ENCODE measurements at places on chromosomes 7 and 10.
A peak's percentile ranks its signal among the peaks of the same experiment; 100 is the strongest.

GRCh38 chr7:115549910-115550309, 480.7 kb downstream of the TFEC start:
- DNase-seq: no peak

DNA sequence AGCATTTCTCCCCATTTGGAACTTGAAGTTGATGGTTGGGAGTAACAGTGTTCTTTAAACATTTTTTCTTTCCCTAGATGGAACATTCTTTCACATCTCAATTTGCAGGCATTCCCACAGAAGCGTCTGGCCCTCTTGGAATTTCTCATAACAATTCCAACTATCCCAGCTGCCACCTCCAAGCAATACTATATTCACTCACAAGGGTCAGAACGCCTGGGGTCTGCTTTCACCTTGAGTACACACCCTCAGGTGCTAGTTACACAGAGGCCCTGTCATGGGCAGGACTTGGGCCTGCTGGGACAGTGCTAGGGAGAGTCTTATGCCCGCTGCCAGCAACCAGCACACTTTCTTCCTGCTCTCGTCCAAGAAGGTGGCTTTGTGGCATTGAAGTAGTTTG, 136.5 kb downstream of the JCAD start:
- no peak for DNase-seq

DNA sequence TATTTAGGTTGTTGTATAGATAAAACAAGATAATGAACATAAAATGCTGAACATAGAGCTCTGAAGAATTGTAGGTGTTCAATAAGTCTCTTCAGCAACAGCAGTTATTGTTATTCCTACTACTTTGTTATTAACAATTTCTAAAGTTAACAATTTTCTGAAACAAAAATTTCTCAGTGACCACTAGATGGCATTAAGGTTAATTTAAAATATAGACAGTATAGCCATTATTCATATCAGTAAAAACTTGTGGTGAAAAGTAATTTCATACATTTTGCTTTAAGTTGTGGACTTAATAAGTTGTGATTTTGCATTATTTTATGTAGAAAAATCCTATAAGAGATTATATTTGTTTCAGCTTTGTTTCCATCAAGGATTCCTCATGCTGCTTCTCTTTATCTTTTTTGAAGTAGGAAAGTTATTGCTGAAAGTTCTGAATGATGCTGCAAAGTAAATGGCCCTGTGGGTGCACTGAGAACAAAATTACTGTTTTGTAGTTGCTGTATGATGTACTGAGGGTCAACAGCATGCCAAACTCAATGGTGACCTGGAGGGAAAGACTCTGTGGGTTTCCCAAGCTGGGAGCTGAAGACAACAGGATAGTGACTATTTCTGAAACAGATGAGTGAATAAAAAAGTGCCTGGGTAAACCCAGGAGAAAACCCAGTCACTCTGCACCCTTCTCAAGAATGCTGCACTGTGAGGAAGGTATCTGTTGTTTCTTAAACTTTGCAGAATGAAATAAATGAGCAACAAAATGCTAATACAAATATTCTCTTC, 253.6 kb downstream of the KIF20B start:
- no peak for DNase-seq

DNA sequence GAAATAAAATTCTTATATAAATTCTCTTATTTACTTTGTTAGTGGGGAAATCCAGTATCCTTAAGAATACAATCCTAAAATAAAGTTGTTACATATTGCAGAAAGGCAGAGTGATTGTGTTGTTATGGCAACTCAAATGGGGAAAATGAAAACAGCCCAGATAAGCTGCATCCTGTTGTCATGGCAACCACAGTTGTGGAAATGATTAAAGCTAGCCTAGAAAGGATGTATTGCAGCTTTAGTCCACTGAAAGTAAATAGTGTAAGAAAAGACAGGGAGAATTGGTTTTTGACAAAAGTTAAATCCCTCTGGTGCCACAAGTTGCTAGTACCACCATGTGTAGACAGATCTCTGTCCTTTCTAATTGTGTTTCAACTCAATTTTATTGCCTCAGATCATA, 43.2 kb downstream of the BTRC start:
- DNase-seq: peak; percentile 60

DNA sequence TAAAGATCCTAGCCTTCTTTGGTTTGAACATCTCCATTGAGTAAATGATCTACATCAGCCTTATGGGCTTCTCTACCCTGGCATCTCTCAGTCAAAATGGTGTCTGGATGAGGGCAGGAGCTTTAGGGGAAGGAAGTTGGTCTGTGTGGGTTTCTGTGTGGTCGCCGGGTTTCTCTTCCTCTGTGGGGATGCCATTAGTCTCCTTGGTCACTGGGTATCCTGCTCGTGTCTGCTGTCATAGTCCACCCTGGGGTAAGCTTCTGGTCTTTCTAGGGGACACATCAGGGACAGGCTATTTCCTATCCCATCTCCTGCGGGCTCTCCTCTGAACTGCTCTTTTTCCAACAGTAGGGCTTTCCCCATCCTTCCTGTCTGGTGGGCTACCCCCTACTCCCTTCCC, 150.3 kb upstream of the NPY start:
- DNase-seq: no peak

DNA sequence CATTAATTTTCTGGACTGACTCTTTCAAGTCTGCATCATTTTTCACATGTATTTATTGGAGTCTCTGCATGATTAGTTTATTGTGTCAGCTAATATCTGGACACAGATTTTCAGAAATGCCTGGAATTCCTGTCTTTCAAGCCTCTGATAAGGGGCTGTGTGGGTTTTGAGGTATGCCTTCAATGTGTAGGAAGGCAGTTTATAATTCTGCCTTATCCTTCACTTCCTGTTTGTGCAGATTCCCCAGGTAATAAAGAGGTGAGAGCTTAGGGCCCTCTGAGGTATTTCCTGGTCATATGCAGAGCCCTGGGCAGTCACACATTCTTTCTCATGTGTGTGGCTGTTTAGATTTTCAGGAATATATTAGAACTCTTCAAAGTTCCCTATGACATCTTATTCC, 79.4 kb upstream of the PRKCQ start:
- no peak for DNase-seq

- DNase-seq: no peak
Measured at GRCh38 chr7:151836191-151836926, 40.6 kb downstream of the PRKAG2 start.

- DNase-seq: no peak
Measured at GRCh38 chr10:4111643-4112042, 326.6 kb upstream of the KLF6 start.
